ENCODE measurements at places on chromosomes 12 and 14.
A peak's percentile ranks its signal among the peaks of the same experiment; 100 is the strongest.

GRCh38 chr12:112964067-112964670 lies 14.2 kb upstream of the OAS2 start:
- no peak for DNase-seq

- no peak for DNase-seq
Observed at GRCh38 chr14:35303149-35303935, 11.2 kb downstream of the PSMA6 start.

DNA sequence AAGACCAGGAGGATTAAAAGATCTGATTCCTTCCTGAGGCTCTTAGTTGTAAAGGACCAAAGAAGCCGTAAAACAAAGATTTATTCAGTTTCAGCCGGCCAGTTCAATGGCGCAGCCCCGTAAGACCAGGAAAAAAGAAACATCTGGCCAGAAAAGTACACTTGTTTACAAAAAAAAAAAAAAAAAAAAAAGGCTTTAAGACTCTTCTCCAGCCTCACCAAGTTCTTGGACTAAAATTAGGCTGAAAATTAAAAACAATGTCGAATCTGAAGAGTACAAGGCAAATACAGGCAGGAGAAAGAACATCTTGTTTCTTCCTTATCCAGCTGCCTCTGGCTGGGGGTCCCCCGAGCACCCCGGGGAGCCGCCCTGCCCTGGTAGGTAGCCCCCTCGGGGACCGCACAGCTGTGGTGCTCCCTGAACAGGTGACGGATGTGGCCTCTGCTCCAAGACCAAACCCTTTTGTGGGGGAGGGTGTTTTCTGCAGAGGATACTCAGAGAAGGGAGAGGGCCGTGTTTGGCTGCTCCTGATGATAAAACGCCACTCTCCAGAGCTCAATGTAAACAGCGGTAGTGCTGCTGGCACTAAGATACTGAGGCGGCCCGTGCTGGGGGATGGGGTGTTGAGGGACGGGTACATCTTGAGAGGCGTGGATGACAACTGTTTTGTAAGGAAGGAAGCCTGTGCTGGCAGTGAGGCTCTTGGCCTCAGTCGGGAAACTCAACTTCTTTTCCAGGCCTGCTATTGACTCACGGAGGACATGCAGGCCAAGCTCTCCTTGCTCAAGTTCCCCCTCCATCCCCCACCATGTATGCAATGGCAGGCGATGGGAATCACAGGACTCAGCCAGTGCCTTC lies 201.0 kb upstream of the DIO3 start:
- no peak for DNase-seq

- DNase-seq, result no peak
Observed at GRCh38 chr14:21192447-21192822, 36.6 kb upstream of the OR5AU1 start.

DNA sequence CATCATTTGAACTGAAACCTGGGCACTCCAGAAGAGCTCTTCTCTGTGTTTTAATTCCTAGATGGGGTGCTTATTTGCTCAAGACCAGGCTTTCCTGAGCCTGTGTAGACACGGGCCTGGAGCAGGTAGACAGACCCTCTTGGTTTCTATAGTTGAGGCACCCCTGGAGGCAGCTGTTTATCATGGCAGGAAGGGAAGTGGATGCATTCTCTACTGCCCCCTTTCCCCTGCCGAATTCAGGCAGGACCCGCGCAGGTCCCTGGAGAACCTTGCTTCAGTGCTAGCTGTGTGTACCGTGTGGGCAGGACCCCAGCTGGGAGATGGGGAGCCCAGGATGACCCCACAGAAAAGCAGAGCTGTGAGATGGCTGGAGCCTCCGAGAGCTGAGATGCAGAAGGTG lies 6.0 kb downstream of the CACNA1C start:
- DNase-seq, result no peak

DNA sequence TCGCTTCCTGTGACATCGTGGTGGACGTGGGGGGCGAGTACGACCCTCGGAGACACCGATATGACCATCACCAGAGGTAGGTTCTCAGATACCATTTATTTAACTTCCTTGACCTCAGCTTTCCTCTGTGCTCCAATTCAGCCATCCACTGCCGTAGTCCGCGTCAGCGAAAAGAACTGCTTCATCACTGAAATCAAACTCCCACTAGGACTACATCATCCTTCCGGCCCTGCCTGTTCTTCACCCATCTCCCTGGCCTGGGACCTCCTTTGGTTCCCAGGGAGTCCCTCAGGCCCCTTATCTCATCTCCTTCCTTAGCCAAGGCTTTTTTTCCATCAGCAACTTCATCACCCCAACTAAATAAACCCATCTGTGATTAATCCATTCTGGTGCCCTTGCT lies 692 bp downstream of the MYG1 start:
- no peak for DNase-seq

DNA sequence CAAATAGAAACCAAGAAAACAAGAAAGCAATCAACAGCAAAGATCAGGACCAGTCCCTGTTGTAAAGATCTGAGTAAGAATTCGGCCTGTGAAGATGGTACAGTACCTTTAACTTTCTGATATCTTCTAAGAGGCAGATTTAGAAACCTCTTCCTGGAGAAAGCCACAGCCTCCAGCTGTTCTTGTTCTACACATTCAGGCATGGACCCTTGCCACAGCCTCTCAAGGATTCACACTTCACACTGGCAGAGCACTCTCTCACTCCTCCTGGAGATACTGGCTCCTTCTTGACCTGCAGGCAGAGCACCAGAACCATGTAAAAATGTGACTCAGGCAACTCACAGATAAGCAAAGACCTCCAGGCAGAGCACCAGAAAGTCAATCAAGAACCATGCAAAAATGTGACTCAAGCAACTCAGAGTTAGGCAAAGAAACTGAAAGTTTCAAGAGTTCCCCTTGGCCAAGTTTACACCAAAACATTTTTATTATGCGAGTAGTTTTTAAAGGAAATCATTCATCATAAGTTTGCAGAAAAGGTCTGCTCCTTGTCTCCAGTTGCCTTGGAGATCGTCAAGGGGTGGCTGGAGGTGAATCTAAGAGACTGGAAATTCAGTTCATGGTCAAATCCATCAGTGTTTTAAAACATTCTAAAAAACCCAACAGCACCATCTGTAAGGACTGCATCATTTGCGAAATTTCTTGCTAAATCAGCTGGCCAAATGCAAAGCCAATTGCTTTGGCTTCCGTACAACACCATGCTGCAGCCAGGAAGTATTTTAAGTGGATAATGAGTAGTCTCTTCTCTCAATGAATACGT lies 119.3 kb upstream of the MDM1 start:
- DNase-seq, result no peak

DNA sequence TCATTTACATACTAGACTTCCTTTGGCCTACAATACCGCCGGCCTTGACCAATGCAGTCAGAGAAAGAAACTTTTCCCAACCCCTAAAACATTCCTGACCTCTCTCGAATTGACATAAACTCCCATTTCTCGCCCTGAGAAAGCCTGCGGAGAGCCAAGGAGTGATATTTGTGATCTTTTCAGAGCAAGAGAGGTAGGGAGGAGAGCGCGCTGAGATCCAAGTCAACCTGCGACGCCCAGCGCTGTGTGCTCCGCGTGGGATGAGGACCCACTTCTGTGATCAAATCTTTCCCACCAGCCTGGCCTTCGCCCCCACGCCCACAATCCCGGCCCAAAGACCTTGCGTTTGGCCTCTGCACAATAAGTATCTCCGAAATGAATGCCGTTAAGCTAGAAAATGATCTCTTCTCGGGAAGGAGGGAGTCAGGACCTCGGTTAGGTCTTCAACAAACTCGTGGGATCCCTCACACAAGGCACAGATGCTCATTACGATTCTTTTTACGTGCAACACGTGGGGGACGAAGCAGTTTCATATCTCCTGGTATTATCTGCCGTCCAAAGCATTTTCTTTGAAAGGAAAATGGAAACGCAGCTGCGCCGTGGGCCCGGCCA lies 6.3 kb upstream of the NPAS3 start:
- DNase-seq, result no peak

DNA sequence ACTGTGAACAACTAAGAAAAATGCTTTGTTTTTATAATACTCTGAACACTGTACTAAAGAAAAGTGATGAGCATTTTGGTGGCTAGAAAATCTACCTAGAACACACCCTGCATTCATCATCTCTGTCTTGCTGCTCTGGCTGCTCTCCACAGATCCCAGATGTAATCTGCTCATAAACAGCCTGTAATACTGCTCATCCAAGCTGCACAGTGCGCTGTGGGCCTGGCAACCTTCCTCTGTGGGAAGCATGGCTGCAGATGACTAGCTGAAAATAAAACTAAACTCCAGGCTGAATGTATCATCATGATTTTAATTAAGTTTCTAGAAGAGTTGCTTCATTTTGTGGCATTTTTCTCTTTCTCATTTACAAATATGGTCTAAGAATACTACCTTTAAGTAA lies 200.7 kb downstream of the SLC2A13 start:
- no peak for DNase-seq

DNA sequence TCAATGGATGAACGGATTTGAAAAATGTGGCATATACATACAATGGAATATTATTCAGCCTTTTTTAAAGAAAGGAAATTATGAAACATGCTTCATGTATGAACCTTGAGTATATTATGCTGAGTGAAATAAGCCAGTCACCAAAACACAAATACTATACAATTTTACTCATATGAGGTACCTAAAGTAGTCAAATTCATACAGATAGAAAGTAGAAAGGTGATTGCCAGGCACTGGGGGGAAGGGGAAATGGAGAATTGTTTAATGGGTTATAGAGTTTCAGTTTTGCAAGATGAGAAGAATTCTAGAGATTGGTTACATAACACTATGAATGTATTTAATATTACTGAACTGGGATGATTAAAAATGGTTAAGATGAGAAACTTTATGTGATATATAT lies 171.4 kb downstream of the TMTC3 start:
- no peak for DNase-seq

GRCh38 chr12:111685322-111685810 lies 390 bp downstream of the BRAP start:
- peak; percentile 2 for DNase-seq
